Stimulated activated CD4-positive, alpha-beta T cell treated with anti-CD3 and anti-CD28 coated beads, Interleukin-1b, Interleukin-23, amount 100 ng/mL, for 1 hour (primary cell): ENCODE measurements at places on chromosomes 2 and 18.
A peak's percentile ranks its signal among the peaks of the same experiment; 100 is the strongest.

DNA sequence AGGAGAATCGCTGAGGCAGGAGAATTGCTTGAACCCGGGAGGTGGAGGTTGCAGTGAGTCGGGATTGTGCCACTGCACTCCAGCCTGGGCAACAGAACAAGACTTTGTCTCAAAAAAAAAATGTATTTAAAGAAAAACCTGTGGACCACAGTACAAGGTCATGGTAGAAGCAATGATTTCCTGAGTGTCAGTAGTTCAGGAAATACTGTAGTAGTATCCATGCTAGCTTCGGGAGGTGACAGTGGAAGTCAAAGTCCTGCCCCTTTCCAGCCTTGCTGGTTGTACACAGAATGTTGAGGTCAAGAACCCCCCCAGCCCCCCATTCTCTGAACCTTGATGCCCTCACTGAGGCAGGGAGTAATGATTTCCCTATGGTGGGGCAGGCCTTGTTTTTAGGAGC lies 56.6 kb downstream of the INPP4A start:
- no peak for DNase-seq

DNA sequence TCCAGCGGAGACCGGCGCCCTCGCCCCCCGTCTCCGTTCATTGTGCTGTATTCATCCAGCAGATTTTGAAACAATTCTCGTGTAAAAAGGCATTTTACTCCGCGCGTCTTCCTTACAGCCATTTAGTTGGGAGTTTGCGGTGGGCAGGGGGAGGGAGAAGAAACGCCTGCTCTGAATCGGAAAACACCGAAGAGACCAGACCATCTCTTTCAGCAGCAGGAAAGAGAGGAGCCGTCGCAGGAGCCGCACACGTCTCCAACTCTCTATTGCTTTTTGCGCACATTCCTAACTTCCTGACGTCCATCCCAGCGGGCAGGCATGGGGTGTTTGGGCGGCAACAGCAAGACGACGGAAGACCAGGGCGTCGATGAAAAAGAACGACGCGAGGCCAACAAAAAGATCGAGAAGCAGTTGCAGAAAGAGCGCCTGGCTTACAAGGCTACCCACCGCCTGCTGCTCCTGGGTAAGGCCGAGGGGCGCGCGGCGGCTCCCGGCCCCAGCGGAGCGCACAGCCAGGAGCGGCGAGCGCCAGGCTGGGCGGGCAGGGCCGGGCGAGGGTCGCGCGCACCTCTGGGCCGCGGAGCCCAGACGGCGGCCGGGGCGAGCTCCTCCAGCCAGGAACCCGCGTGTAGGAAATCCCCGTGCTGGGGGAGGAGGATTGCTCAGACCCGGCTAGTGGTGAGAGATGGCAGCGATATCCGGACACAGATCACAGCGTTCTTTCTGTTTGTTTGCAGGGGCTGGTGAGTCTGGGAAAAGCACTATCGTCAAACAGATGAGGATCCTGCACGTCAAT lies 63.2 kb downstream of the GNAL start:
- DNase-seq: no peak

DNA sequence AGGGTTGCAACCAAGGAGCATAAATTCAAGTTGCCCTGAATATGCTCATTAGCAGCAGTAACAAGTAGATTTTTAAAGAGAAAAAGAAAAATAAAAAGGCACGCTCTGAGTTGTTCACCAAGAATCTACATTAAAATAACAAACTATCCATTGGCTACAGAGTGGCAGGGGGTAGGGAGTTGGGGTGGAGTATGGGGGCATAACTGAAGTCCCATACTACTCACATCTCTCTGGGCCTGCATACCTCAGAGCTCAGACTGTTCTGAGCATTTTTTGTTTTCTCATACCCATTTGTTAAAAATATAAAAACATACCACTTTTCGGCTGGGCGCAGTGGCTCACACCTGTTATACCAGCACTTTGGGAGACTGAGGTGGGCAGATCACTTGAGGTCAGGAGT lies 31.4 kb downstream of the ORC4 start:
- no peak for DNase-seq

DNA sequence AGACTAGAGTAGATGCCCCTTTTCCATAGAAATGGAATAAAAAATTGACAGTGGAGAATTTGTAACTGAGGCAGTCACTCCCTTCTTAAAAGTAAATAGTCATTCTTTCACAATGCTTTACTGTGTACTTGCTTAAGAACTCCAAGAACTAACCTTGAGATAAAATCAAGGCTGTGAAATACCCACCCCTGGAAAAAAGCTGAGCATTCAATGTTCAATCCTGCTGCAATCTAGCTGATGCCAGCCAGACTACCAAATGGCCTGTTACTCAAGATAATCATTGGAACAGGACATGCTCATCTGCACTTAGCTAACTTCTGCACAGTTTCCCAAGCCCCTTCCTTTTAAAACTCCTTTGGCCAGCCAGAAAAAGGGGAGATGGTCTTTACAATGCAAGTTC lies 367.4 kb upstream of the GULP1 start:
- DNase-seq: no peak

DNA sequence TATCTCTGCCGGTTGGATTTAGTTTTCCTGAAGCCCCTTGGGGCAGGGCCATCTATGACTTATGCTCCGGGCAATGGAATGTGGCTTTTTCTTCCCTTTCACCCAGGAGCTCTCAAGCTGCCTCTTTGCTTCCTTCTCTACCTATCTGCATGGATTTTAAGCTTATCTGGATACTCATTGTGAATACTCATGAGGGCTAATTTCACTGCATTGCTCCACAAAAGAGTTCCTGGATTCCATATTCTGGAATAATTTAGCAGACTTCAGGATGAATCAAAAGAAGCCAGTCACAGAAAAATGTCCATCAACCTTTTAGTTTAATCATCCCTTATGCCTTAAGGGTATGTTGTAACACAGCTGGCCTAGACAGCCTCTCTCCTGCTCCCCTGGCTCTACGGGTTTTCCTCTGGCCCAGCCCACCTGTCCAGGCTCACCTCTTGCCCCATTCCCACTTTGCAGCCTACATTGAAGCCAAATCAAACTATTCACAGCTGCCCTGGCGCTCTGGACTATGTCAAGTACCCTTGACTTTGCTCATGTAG lies 122.8 kb upstream of the RMDN2 start:
- DNase-seq: no peak

GRCh38 chr18:55775972-55776371 lies 188.0 kb upstream of the TCF4 start:
- DNase-seq: no peak

- no peak for DNase-seq
Measured at GRCh38 chr18:55096263-55096951, 137.1 kb upstream of the CCDC68 start.

DNA sequence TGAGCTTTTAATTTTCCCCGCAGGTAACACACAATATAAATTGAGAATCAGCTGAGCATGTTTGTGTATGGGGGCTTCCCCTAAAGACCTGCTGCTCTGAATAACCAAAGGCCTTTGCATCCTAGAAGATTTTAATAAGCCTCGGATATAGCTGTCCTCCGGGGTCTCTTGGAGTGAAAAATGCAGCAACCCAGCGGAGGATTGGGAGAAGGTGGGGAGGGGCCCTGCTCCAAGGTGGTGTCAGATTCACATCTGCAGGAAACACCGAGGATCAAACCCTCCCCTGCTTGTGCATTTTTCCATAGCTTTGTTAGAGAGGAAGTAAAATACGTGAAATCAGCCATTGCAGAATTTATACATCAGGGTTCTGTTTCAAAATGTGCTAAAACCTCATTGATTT lies 63.0 kb upstream of the OTOF start:
- DNase-seq: no peak

DNA sequence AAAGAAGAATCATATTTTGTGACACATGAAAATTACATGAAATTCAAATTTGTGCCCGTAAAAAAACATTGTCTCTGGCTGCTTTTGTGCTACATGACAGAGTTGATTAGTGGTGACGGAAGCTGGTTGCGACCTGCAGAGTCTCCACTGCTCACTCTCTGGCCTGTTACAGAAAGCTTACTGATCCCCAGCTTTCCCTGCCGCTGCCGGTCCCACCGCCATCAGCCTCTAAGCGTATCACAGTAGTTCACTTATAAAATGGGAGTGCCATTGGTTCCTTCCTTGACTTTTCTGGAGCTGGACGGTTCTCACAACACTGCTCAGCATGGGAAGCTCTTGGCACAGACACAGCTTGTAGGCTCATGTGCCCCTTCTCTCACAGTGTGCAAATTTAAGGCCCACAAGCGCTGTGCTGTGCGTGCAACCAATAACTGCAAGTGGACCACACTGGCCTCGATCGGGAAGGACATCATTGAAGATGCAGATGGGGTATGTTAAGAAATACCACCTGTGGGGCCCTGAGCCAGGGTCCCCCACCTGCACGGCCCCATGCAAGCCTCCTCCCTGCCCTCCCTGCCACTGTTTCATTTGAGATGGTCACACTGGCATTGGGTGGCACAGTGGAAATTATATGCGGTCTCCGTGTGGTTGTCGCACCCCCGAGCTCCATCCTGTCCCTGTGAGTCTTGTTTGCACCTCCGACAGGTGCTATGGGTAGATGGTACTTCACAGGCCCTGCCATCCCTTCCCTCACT lies 81.3 kb downstream of the DGKD start:
- DNase-seq: no peak

DNA sequence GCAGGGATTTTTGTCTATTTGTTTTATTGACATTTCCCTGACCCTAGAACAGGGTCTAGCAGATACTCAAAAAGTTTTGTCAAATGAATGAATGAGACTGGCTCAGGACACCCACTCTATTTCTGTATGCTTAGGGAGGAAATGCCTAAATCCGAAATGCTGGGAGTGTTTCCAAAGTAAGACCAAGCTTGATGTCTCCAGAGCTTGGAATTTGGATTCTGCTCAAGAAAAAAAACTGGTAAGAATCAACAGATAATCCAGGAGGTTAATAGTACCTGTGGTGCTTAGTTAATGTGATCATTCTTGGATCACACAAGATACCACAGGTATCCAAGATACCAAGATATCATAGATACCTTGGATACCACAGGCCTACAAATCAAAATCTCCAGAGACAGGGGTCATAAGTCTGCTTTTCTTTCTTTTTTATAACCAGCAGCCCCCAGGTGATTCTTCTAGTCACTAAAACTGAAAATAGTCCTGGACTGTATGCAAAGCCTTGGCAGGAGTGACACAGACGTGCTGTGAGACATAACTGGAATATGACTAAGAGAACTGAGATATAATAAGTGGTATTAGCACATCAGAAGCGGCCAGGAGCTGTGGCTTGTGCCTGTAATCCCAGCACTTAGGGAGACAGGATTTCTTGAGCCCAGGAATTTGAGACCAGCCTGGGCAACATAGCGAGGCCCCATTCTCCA lies 39.9 kb upstream of the SP3 start:
- no peak for DNase-seq

DNA sequence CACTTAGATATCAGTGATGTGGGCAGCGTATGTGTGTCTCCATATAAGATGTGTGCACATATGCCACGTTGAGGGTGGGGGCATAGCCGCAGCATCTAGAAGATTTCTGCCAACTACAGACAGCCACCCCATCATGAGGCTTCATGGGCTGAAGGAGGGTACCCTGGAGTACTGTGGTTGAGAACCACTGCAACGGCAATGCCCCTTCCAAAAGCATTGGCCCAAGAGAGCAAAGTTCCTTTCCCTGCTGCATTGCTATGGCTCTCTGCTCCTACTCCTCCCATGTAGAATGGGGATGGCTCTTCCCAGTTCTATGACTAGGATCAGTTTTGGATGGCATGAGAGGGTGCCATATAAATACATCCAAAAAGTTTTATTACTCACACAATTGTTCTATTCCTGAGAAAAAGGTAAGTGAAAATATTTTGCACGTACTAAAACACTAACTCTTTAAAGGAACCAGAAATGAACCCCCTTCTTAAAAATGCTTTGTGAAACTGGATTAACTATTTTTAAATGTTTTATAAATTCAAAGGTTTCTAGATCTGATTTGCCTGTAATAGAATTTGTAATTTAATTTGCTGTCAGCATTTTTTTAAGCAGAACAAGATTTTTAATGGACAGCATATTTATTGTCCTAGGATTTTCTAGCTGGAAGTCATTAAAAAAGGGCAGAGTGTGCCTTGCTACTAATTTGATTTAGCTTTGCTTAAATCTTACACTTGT lies 4.4 kb upstream of the RPL31 start:
- no peak for DNase-seq

DNA sequence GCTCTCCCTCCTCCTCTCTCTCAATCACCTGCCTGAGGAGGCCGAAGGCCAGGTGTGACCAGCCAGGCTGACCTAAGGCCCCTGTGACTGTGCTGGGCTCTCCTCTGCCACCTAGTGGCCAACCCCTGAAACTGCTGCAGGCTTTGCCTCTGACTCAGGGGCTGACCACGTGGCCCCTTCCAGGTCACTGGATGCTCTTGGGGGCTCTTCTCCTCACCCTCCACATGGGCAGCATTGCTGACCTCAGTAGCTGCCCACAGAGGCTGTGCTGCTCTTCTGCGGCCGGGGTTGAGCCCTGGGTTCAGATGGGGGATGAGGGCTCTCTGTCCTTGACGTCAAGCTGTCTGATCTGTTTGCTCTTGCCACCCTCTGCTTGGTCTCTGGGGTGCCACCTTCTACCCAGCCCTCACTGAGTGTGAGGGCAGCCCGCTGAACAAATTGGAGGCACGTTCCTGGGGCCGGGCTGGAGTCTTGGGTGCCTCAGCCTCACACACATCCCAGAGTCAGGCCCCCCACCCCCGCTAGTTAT lies 122.7 kb downstream of the TWIST2 start:
- peak; percentile 8 for DNase-seq

DNA sequence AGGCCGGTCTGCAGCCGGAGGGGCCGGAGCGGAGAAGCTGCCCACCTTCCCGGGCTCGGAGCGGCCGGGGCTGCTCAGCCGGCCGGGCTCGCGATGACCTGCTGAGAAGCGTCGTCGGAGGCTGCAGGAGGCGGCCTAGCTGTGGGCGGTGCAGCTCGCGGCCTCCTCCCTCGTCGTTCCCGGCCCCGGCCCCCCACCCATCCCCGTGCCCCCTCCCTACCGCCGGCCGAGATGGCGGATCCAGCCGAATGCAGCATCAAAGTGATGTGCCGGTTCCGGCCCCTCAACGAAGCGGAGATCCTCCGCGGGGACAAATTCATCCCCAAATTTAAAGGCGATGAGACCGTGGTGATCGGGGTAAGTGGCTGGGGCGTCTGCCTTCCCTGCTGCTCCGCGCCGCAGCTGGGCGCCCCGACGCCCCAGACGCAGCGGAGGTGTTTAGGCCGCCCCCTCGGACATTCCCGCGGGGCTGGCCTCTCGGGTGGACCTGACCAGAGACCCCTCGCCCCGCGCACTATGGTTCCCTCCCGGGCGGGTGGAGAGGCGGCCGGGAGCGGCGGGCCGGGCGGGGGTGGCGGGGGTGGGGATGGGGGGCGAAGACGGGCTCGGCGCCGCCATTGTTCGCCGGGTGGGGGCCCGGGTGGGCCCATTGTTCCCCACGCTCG lies 492 bp downstream of the KIF5C start:
- no peak for DNase-seq

- no peak for DNase-seq
Measured at GRCh38 chr2:75464348-75464946, 96.3 kb downstream of the EVA1A start.

DNA sequence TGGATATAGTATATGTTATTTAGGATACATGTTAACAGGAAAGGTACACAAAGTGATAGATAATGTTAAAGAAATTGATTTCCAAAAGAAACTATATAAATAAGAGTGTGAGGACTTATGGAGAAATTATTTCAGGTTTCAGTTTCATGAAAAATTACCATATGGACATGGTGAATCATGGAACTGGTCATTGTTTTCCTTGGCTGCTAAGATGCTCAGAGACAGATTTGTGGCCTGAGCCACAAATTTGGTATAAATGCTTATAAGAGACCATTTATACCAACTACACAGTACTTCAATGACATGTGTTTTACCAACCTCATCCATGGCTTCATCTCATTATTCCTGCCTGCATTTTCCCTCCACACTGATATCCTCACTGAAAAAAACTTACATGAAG lies 188.1 kb downstream of the FMNL2 start:
- DNase-seq: no peak

GRCh38 chr2:108139521-108139920 lies 100.2 kb upstream of the SULT1C3 start:
- no peak for DNase-seq
